ENCODE measurements at places on chromosomes 5 and 9. TPM values are rescaled to one million over a fixed set of nuclear protein-coding genes. Genes with fewer than 3 reads are reported as not detected.

DNA sequence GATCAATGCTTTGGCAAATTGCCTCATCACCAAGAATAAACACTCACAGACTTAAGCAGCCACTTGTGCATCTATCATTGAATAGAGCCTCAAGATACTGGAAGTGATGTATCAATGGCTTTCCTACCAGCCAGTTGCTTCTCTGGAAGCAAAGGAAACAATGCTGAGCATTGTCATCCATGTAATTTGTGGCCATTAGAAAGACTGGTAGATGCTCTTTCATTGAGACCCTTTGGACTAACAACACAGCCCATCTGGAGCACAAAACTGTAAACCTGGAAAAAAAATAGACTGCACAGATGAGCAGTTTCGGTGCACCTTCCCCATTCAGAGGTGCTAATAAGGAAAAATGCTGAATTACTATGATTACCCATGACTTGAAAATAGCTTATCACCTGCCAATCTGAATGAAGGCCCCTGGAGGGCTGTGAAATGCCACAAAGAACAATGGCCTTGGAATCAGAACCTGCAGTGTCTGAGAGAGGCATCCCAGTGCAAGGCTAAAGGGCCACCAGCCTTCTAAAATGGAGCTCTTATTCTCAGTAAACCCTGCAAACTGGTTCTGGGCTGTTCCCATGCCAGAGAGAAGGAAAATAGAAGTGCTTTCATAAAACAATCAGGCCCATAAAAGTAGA lies 127.5 kb downstream of the RFK start:
- DNase-seq, result no peak

HSD17B3 gene
- 1.9 TPM for total RNA-seq

GRCh38 chr5:68749631-68750030 lies 344.2 kb upstream of the SLC30A5 start:
- peak; percentile 74 for DNase-seq

DNA sequence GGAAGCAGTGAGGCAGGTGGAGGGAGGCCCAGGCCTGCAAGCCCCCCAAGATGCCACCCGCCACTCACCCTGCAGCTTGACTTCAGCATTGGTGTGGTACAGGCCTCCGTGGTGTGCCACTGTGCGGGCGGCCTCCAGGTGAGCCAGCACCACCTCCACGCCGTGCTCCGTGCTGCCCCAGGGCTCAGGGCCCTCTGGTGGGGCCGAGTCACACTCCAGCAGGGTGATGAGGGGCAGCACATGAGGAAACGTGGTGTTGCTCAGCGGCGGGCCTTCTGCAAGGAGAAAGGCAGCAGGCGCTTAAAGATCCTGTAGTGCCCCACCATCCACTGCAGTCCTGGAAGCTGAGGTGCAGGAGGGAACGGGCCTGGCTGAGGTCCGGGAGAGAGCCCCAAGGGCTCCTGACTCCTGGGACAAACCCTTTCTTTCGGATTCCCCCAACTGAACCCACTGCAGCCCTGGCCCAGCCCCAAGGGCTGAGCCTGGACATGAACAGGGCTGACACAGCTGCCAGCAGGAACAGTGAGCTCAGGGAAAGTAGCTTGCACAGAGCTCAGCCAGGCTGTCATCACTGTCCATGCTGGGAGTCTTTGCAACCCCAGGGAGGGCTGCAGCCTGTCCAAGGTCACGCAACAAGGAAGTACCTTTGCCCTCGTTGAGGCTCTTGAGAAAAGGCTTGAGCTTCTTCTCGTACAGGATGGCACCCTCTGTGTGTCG lies 4.7 kb upstream of the TOR2A start:
- DNase-seq, result no peak

TOR4A gene
- total RNA-seq, result 1.7 TPM

DNA sequence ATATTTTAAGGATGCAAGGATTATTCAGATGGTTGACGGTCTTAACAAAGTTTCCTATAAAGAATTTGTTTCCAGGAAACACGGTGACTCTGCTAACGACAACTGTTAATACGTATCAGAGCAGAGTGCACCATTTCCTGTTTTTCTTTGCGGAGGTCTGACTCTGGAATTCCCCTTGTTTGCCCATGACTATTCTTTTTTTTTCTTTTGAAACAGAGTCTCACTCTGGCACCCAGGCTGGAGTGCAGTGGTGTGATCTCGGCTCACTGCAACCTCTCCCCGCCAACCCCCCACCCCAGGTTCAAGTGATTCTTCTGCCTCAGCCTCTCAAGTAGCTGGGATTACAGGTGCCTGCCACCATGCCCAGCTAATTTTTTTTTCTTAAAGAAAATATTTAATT lies 115.9 kb downstream of the CDC42SE2 start:
- peak; percentile 85 for DNase-seq

GRCh38 chr9:35771534-35771933 lies 17.5 kb upstream of the MSMP start:
- DNase-seq, result no peak

DNA sequence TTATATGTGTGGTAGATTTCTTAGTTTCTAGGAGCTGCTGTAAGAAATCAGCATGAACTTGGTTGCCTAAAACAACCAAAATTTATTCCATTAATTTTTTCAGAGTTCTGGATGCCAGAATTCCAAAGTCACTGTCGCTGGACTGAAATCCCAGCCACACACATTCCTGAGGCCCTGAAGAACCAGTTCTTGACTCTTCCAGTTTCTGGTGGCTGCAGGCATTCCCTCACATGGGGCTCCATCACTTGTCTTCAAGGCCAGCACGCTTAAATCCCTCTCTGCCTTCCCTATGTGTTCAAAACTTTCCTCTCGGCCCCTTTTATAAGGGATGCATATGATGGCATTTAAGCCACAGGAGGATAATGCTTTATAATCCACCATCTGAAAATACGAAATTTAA lies 1237.5 kb upstream of the CDH9 start:
- DNase-seq, result no peak

DNA sequence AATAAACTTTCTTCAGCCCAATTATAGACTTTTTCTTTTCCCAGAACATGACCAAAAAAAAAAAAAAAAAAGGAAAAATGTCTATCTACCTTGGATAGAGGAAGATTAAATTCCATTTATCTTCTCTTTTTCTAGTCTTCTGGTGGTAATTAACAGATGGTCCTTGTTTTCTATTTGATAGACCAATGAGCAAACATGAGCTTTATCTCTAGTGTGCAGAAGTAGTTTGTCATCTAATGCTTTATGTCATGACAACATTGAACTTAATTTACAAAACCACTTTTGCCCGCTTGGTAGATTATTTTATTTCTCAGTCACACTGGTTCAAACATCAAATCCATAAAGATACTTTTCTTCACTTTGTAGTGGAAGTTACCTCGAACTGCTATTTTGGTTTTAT lies 69.5 kb upstream of the ELL2 start:
- DNase-seq, result no peak

DNA sequence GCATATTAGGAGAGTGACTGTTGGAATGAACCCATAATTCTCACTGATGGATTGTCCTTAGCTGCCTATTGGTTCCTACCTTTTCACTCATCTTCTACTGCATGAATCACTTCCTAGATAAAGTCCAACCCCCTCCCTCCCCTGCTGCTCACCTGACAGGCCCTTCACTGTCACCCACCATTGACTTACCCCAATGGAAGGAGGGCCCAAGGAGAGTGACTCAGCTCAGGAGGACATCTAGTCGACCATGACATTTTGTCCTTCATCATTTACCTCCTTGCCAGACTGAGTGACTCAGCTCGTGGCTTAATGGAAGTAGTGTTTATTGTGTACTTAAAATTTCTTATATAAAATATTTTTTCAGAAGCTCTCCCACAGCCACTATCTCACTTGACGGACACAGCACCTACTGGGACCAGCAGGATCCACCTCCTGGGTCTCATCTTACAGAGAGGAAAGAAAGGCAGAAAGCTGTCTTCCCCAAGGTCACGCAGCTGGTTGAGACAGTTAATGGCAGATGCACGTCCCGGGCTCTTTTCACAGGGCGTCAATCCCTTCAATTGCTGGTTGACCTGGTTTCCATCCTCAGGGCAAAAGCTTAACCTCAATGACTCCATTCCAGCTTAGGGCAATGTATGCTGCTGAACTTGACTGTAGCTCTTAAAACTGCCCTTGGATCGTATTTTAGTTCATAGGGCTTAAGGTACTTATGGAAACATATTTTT lies 142.3 kb downstream of the MARCHF11 start:
- peak; percentile 81 for DNase-seq

DNA sequence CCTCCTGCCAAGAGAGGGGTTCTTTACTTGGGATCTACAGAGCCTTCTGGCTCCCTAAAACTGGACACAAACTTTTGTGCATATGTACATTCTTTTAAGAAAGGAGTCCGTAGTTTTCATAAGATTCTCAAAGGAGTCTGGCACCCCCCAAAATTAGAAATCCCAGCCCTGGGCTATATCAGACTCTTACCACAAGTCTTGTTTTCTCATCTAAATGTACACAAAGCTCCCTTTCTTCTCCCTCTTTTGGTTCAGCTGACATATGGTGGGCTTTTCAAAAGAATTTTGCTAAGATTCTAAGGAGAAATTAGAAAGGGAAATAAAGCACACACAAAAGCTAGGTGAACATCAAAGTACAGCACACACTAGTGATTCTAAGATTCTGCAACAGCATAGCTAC lies 114.4 kb downstream of the ENC1 start:
- DNase-seq, result no peak

DNA sequence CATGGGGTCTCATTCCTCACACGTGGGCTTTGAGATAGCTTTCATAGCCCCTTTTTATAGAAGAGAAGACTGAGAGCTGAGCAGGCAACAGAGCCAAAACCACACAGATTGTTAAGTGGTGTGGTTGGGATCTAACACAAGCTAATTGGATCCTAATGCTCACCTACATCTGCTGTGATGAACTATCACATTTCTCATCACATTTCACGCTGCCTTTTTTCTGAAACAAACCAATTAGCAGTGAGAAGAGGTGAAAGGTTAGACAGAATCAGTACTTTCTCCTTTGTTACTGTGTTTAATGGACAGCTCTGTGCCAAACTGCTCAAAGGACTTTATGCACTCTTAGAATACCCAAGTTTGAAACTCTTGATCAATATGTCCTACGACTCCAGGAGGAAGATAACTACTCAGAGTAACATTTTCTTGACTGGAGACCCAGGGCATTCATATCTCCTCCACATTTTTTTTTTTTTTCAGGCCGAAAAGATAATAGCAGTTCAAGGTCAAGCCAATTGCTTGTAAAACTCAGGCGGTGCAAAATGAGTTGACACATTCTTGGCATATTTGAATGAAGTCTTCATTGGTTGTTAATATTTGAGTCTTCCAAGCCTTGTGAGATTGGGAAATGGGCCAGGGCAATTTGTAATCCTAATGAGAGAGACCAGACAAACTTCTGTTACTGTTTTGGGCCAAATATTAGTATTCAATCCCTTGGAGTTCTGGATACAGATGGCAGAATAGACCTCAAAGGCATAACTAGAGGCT lies 138.4 kb downstream of the KCTD16 start:
- peak; percentile 4 for DNase-seq

DNA sequence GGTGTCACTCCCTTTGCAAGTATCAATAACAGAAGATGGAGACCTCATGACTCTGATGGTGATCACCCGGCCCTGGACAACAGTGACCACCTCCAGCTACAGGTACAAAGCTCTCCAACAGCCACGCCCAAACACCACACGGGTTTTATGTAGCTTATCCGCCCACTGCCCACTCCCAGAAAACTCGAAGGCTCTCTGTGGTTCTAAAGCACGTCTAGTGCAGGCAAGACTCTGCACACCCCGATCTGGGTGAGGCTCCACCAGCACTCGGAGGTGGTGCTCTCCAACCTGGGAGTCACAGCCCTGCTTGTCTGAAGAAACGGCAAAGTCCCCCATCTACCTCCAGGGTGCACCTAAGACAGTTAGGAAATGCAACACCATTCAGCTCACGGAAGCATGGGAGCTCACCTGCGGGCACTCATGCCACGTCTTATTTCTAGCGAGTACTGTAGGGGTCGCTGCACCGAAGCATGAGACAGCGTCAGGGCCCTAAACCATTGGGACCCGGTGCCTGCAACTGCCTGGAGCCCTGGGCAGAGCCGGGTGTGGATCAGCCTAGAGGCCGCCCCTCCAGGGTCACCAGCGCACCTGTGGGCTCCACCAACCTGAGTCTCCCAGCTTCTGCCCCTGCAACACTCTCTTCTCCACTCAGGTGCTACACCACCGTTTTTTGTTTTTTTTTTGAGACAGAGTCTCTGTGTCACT lies 58.1 kb upstream of the ZNF354A start:
- no peak for DNase-seq

Measured in M059J (cell line).